ENCODE measurements at places on chromosomes 7 and 10. TPM values are rescaled to one million over a fixed set of nuclear protein-coding genes. Genes with fewer than 3 reads are reported as not detected.

- no peak for DNase-seq
Measured at GRCh38 chr7:96178581-96178980, 143.3 kb downstream of the SLC25A13 start.

- DNase-seq = no peak
Measured at GRCh38 chr7:82152858-82153257, 290.7 kb downstream of the CACNA2D1 start.

DNA sequence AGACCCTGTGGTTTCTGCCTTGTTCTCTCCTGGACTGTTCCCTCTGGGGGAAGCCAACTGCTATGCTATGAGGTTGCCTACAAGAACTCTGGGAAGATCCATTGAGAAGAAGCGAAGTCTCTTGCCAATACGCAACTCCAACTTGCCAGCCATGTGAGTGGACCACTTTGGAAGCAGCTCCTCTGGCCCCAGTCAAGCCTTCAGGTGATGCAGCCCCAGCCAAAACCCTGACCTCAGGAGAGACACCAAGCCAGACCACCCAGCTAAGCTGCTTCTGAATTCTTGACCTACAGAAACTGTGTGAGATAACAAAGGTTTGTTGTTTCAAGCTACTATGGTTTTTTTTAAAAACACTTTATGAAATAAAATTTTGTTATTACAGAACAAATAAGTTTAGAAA is 20.2 kb upstream of the MYL7 start:
- no peak for DNase-seq

DNA sequence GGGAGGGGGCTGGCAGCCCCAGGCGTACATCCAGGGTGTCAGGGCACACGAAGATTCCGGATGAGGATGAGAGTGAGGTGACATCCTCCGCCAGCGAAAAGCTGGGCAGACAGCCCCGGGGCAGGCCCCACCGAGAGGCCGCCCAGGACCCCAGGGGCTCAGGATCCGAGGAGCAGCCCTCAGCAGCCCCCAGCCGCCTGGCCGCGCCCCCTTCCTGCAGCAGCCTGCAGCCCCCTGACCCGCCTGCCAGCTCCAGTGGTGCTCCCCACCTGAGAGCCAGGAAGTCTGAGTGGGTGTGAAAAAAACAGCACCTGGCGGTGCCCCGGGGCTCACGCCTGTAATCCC is 3.2 kb downstream of the GJD4 start:
- DNase-seq = no peak

DNA sequence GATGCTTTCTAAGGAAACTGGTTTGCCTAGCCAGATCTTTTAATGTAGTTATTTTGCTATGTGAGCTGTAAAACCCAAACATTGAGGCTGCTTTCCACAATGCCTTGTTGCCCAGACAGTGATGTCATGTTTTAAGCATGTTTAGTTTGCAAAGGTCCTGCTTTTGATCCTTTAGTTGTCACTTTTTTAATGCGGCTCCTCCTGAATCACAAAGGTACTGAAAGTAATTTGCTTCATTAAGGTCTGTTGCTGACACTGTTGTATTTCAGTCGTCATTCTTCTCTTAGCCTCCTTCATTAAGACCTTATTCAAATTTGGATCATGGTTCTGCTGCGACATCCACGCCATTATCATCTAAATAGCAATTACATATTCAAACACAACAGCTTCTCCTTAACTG is 10.6 kb downstream of the RPA3 start:
- DNase-seq = no peak

GRCh38 chr10:107166403-107166802 is 1.9 kb upstream of the SORCS1 start:
- no peak for DNase-seq

Gene ERVW-1
- polyA plus RNA-seq = 1.8 TPM

Gene ITIH5
- 42.2 TPM for polyA plus RNA-seq
